Mammary epithelial cell (primary cell): ENCODE measurements at places on chromosomes 12 and 14. TPM values are rescaled to one million over a fixed set of nuclear protein-coding genes. Genes with fewer than 3 reads are reported as not detected.

GRCh38 chr14:91356181-91356763 lies 61.3 kb downstream of the CCDC88C start:
- no peak for DNase-seq

UNC79 gene
- polyA plus RNA-seq: 0.02 TPM

GRCh38 chr14:64549791-64550620 lies at the start of gene PPP1R36:
Gene PPP1R36, plus strand, starts transcription at chr14:64549961. Its CDS starts 37 bp downstream, at chr14:64549998.
- DNase-seq: no peak

DNA sequence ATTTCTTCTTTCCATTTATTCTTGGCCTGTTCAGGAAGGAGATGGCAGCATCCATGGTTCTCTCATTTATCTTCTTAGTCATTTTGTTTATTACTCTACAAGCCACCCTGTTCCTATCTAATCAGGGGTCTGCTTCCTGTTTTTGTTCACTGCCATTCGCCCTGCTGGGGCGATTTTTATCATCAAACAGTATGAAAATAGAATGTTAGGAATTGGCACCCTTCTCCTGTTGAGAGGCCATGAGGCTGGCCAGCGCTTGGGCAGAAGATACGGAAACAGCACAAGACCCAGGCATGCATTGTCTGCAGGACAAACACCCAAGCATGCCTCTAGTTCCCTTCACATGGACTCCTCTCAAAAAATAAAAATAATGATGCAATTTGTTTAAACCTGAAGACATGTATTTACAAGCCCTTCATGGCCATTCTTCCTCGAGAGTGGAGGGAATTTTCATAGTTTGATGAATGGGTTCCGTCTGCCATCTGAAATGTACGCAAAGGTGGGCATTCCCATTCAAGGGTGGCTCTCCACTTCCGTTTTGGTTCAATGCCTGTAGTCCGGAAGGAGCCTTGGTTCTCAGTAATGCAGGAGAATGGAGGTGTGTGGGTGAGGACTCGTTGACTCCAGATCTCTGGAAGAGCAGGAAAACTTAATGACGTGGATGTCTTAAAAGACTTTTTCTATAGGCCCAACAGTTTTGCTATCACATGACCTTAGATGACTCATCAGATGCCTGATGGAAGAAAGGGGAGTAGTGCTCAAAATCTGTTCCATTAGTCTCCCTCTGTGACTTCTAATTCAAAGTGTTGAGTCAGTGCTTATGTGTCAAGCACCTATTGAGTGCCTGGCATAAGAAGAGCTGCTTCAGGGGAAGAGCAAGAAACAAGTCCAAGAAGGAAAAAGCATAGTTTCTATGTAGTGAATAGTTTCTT lies 252.4 kb upstream of the TBX3 start:
- DNase-seq: peak; percentile 59

GRCh38 chr12:81450920-81451739 lies 308.0 kb downstream of the PPFIA2 start:
- DNase-seq: peak; percentile 40

TRMT5 gene
- polyA plus RNA-seq: 5.4 TPM
